ENCODE measurements at places on chromosomes 5 and 9.

DNA sequence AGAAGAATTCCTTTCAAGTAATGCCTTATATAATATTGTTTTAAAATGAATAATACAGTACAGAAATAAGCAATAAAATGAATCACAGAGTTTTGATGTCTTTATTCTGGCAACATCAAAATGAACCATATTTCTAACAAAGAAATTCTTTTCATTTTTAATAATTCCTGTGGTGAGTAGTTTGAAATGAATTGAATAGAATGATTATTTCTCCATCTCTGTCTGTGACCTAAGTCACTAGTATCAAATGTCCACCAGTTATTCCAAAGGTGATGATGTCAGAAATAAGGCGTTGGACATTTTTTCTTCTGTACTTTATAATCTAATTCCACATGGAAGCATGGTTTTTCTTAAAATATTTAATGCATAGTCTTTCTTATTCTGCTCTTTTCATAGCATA, 106.2 kb downstream of the ADAMTSL1 start:
- no peak for DNase-seq

DNA sequence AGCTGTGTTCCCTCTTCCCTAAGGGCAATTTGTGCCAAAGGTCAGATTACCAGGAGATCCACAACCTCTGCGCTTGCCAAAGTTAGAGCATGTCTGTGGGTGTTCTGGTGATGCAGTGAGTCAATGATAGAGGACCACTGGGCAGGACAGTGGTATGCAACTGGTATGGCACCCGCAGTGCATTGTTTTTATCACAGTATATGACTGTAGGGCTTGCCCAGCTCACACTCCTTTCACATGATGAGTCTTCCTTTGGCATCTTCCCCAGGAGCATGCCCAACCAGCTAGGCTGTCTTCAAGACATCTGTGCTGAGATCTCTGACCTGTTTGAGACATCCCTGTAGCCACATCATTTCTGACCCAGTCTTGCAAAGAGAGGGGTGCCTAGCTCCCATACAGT, 1650.0 kb upstream of the CDH6 start:
- no peak for DNase-seq

DNA sequence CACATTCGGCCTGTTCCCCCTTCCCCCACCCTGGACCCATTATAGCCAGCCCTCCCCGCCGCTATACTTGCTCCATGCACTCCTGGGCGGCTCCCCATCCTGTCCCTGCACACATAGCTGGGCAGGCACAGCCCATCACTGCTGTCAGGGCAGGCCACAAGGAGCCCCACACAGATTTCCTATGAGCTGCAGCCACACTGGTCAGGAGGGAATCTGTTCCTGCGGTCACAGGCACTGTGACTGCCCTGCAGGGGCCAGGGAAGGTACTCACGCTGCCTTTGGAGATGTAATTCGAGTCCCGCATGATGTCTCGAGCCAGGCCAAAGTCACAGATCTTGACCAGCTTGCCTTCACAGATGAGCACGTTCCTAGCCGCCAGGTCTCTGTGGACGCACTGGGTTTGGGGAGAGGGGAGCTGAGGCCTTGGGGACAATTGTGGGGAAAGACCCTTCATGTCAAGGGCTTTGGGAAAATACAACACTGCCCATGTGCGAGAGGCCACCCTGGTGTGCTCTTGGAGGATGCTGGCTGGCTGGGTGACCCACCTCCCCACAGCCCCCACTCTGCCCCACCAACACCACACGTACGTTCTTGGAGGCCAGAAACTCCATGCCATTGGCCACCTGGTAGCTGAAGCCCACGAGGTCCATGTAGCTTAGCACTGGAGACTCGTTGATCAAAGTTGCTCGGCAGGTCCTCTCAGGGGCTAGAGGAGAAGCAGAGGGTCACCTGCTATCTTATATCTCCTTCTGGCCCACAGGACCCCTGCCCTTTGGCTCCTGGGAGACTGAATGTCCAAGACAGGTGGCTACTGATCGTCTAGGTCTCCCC, 34.5 kb upstream of the CSF1R start:
- no peak for DNase-seq

- DNase-seq = no peak
Observed at GRCh38 chr5:94028001-94028400, 286.6 kb upstream of the POU5F2 start.

- DNase-seq = no peak
Observed at GRCh38 chr5:90367879-90368278, 41.7 kb downstream of the CETN3 start.
